Germinal center (tissue), 1 donor: ENCODE measurements at places on chromosomes 7 and 10.

DNA sequence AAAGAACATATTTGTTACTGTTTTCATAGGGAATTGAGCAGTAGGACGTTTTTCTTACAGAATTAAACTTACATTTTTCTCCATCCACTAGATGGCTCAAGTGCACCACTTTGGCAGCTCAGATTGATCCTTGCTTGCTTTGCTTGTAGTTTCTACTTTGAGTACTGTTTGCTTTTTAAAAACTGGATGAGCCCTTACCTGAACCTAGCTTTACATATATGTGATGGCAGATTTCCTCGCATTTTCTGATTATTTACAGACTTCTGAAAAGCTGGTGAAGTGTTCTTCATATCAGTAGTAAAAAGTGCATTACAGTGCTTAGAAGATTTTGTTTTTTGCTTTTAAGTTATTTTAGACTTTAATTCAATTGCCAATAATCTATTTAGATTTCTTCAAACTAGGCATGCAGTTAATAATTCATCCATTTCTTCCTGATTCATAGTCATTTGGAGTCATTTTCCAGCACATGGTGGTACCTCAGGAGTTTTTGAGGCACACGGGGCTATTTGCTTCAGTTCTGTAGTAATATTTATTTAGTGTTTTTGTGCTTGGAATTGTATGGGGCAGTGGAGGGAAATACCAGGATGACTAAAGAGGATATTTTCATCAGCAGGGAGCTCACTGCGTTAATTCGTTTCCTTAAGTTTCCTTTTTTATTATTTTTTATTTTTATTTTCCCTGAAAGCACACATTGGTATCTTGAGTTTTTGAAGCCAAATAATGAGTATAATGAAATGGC, 57.3 kb downstream of the MAPK8 start:
- peak; percentile 17 for DNase-seq

- DNase-seq: no peak
These were observed 184.0 kb downstream of the CCDC7 start for GRCh38 chr10:32629910-32630309.

DNA sequence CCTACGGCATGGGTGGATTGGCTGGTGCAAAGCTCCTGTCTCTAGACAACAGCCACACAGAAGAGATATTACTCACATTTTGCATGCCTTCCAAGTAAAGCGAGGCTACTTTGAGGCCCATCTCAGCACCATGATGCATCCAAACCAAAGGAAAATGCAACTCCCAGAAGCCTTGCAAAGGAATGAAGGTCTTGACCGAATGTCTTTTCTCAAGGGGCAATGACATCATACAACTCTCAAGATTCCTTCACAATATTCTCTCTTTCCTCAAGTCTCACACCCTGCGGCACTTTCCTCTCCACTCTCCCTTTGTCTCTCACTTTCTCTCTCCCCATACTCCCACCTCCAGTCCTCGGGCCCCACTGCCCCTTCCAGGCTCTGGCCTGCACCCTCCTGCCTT, 44.8 kb upstream of the CPXM2 start:
- no peak for DNase-seq

GRCh38 chr7:141715018-141715417, 6.9 kb downstream of the WEE2 start:
- DNase-seq: no peak

DNA sequence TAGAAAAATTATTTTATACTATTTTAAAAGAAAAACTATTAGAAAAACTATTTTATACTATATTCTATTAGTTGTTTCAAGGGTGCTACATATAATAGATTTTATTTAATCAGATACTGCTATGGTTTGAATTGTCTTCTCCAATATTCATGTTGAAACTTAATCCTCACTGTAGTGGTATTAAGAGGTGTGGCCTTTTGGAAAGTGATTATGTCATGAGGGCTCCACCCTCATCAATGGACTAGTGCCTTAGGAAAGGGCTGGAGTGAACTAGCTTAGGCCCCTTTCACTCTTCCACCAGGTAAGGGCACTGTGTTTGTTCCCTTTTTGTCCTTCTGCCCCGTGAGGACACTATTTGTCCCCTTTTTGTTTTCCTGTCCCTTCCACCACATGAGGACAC, 111.6 kb downstream of the ATE1 start:
- DNase-seq: no peak

DNA sequence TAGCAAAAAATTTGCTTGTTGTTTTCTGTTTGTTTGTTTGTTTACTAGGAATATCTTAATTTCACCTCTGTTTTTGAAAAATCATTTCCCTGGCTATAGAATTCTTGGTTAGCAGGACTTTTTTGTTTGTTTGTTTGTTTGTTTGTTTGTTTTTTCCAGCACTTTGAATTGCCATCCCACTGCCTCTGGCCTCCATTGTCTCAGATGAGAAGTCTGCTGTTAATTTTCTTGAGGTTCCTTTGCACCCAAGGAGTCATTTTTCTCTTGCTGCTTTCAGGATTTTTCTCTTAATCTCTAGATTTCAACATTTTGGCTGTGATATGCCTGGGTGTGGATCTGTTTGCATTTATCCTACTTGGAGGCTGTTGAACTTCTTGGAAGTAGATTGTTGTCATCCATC, 105.7 kb downstream of the FOXL3 start:
- no peak for DNase-seq

DNA sequence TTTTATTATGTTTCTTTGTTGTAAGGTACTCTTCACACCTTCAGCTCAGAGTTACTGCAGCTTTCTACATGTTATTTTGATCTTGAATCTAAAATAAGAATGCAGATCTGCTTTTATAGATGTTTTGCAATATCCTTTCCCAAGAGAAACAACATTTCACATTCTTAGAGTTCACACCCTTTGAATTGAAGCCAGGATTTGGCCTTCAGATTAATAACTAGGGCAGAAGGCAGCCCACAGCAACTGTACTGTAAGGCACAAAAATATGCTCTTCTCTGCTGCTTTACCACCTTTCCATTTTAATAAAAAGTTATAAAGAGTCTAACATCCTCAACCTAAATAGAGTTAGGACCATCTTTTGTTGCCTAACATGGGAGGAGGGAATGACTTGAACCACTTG, 224.7 kb downstream of the LHFPL3 start:
- no peak for DNase-seq

DNA sequence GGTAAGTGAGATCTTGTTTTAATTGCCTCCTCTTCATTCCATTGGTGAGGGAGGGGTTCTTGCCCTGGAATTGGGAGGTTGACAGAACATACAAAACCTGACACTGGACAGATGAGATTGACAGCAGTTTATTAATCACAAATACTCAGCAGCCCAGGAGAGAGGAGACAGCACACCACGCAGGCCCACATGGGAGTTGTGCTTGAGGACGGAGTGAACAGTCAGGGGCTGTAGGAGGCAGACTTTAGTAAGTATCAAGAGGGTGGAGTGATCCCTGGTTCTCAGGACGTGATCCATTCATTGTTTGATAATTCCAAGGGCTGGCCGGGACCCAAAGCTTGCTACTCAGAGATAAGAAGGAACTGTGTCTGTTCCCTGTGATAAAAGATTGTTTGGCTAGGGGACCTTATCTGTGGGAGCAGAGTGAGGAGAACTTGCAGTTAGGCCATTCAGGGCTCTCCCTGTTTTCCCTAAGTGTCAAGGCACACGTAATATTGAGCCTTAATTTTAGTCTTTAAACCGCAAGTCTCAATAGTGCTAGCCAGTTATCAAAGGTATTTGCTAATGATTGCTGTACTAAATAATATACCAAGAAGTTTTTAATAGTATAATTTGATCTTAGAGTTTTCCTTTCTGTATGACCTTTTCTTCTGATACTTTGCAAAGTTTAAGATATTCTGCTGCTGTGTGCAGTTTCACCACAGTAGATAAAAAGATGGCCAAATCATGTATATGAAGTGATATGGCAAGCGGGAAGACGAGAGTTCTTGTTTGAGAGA, 14.5 kb downstream of the CAPZA2 start:
- no peak for DNase-seq

GRCh38 chr7:98346515-98347069, 54.3 kb downstream of the BAIAP2L1 start:
- peak; percentile 20 for DNase-seq

DNA sequence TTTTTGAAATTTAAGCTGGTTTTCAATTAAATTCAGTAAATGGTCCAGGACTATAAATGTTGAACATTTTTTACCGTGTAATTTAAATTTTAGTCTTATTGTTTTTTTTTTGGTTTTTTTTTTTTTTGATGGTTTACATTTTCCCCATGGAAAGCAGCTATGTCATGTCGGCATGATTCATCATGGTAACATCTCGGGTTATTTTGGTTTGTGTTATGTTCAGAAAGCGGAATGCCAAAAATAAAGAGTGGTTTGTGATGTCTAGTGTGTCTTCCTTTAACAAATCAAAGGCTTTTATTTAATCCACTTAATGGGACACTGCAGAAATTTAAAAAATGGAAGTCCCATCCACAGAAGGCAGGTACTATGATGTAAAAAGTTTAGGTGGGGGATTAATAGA, 58.5 kb downstream of the TRUB1 start:
- DNase-seq: no peak

- DNase-seq: no peak
These were observed 4.7 kb upstream of the MRLN start for GRCh38 chr10:59757966-59758365.

DNA sequence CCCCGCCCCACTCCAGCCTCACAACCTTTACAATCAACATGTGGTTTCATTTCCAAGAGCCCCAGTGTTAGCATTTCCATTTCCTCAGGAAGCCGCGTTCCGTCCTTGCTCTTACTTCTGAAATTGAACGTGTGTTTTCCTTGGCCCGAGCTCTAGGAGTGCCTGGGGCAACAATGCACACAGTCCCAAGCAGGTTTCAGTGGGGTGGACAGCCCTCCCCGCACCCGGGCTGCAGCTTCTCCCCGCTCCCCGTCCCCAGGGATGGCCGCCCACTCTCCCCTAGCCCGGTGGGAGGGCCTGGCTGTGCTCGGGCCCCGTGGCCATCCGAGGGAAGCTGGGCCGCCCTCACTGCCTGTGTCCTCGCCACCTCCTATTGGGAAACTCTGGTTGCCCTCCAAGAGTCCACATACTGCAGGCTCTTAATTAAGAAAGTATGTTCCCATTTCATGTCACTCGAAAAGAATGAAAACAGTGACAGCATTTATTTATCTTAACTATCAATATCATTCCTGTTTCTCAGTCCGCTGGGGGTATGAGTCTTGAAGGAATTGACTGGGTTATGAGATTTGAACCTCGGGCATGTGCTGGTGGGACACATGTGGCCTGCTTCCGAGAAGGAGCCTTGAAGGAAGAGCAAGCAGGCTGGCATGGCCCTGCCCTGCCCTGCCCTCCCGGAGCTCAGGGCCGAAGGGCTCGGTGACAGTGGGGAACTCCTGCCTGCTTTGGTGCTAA, 163.8 kb downstream of the GRK5 start:
- DNase-seq: no peak

DNA sequence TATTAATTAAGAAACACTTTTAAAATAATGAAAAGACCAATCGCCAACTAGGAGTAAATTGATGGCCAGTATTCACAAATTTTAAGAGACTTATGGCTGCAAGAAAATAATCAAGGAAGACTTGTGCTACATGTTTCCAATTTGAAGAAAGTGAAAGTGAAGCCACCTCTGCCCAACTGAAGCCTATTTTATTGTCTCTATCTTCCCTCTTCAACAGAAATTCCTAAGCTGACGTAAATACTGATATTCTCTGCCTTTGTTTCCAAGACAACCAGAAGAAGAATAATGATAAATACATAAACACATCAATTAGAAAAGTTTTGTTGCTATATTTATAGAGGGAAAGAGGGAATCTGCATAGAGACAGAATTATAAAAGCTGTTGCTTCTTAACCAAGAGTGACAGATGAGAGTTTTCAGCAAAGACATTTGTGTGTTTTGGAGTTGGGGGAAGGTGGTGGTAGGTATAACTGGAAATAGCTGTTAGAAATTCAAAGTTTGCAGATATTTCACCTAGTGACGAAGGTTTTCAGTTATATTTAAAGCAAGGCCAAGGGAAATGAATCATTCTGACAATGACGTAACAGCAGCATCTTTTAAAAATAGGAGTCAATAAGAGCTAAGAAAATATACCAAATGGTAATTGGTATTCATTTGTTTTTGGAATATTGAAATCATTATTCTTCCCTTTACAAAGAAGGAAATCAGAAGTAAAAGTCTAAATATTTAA, 576.6 kb upstream of the SORCS1 start:
- no peak for DNase-seq

- DNase-seq: no peak
These were observed 206.9 kb downstream of the EBF3 start for GRCh38 chr10:129756912-129757901.

DNA sequence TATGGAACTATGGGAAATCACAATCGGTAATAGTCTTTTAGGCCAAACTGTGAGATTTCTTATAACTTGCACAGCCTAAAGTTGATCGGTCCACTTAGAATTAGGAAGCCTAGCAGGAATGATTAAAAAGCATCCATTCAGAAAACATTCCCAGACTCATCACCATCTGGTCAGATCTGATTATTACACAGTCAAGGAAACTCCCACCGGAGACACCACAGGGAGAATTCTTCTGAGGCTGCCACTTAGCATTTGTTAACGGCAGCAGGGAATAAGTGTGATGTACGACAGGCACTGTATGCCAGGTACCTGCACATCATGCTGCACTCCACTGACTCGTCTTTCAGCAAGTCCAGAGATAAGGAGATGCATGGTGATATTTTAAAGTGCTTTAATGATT, 227.6 kb upstream of the STEAP1 start:
- no peak for DNase-seq

DNA sequence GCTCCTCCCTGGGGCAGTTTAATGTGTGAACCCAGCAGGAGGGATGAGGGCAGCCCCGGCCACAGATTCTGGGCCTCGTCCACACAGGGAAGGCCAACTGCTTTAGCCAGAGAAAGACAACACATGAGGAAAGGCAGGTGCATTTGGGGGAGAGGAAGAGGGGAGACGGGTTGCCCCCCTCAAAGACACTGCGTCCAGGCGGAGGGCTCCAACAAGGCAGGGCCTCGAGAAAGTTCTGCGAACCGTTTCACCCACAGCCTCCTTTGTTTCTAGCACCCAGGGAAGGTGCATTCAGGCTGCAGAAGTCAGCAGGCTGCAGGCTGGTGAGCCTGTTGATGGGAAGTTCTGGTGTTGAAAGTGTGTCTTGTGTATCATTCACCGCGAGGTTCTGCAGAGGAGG, 10.1 kb downstream of the FOXL3 start:
- DNase-seq: no peak

DNA sequence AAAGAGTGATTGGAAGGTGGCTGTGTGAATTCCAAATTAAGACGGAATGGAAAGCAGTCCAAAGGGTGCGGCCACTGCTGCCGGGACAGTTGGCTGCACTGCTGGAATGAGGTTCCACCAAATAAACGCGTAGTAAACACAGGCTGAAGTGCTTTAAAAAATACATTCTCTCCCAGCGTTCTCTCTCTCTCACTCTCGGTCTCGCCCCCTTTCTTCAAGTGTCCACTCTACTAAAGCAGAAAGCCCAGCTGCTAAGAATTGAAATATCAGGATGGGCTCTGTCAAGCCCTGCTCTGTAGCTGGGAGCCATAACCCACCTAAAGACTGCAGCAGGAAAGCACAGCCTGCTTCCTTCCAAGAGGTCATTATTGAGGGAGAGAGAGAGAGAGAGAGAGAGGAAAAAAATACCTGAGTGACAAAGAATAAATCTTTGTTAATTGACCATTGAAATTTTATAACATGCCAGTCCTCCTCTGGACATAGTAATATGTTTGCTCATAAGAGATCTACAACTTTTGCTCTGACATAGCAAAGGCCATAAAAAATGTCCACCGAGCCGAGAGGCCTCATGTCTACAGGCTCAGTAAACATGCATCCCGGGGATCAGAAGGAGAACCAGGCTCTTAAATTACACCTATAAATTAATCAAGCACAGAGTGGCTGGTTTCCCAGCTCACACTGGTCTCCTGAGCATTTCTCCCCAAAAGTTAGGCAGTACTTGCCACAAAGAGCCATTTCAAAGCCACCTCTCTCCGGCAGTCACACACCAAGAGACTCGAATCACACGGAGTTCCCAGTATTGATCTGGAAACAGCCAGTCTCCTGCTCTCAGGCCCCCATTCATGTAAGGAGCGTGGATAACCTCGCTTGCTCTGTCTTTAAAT, 72.8 kb downstream of the FGFR2 start:
- no peak for DNase-seq
